Thoracic aorta (tissue), 2 donors: ENCODE measurements at places on chromosomes 12 and 14. TPM values are rescaled to one million over a fixed set of nuclear protein-coding genes. Genes with fewer than 3 reads are reported as not detected.

DNA sequence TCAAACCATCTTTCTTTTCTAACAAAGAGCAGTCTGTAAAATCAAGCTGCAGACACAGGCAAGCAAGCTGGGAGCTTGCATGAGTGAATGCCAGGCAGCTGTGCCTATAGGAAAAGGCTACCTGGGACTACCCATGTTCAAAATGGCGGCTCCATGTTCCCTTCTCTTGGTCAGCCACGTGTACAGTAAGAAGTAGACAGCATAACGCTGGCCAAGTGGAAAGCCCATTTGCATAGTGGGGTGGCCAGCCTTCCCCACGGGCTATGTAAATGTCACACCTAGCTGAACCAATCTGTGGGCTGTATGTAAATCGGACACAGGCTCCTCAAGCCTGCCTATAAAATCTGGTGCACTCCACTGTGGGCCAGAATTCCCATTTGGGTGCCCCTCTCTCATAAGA lies 117.1 kb downstream of the SYT10 start:
- H3K4me1 ChIP-seq, result no peaks in the 10 kb centered on the region
- no peak overlapping the region for H3K27ac ChIP-seq
- no peak for DNase-seq

GRCh38 chr12:64639466-64639865 lies 29.2 kb downstream of the RASSF3 start:
- H3K27ac ChIP-seq, result peak overlapping the region; percentile 83
- no peaks in the 10 kb centered on the region for H3K27me3 ChIP-seq
- no peaks in the 10 kb centered on the region for H3K36me3 ChIP-seq

- DNase-seq, result no peak
- no peaks in the 10 kb centered on the region for H3K36me3 ChIP-seq
- peaks cover 20% of the 10 kb centered on the region for H3K4me1 ChIP-seq
- peak overlapping the region; percentile 27 for H3K4me3 ChIP-seq
- no peaks in the 10 kb centered on the region for H3K27me3 ChIP-seq
- peak overlapping the region; percentile 12 for H3K27ac ChIP-seq
Measured at GRCh38 chr12:29796823-29797263, 13.1 kb upstream of the TMTC1 start.

- DNase-seq, result no peak
- H3K27me3 ChIP-seq, result no peaks in the 10 kb centered on the region
- no peak overlapping the region for H3K4me3 ChIP-seq
- H3K27ac ChIP-seq, result no peak overlapping the region
- H3K4me1 ChIP-seq, result peaks cover 15% of the 10 kb centered on the region
Measured at GRCh38 chr12:96048393-96048969, 13.1 kb upstream of the LTA4H start.

Gene ASPG
- total RNA-seq, result 0.35 TPM

Gene PLEKHD1
- total RNA-seq, result 0.49 TPM

Gene TMEM119
- total RNA-seq, result 4.6 TPM

DNA sequence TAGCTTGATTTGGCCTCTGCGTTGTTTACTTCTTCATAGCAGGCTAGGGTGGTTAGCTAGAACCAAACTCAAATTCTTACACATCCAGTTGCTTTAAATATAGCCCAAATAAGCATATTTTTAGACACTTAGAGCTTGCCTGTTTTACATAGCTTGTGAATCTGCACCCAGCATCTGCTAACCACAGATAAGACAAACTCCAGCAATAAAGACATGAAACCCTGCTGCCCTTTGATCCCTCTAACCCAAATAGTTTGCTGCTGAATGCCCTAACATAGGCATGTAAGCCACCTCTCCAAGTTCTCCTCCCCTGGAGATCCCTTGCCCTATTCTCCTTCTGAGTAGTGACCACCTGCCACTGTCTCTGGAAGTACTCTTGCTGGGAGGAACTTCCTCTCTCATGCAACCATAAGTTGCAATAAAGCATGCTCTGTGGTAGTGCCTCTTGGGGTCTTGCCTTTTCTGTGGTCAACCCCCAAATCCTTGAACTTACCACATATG lies 185.6 kb downstream of the TMEM117 start:
- H3K36me3 ChIP-seq, result no peaks in the 10 kb centered on the region
- H3K27ac ChIP-seq, result no peak overlapping the region
- peaks cover 8% of the 10 kb centered on the region for H3K4me1 ChIP-seq
- no peak overlapping the region for H3K4me3 ChIP-seq

DNA sequence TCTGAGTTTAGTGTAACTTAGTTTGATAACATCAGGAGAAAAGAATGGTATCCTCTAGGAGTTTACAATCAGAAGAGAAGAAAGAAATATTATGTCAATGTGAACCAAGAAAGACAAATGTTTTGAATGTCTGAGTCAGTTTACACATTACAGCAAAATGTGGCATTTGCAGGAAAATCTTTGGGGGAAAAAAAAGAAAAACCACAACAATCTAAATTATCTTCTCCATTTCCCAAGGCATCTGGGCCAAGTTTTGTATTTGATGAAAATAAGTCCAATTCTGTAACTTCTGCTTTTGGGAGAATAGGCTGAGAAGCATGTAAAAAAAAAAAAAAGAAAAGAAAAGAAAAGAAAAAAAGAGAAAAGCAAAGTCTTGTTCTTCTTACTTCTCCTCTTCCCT lies 58.8 kb upstream of the FLRT2 start:
- H3K4me3 ChIP-seq, result no peak overlapping the region
- H3K27me3 ChIP-seq, result no peaks in the 10 kb centered on the region
- no peak overlapping the region for H3K27ac ChIP-seq
